ENCODE measurements at places on chromosomes 12 and 14. TPM values are rescaled to one million over a fixed set of nuclear protein-coding genes. Genes with fewer than 3 reads are reported as not detected.

Gene LUM
- 217 TPM for total RNA-seq

GRCh38 chr14:104105071-104105821 lies 19.7 kb downstream of the ASPG start:
- no peaks in the 10 kb centered on the region for H3K36me3 ChIP-seq
- H3K4me1 ChIP-seq, result no peaks in the 10 kb centered on the region
- no peaks in the 10 kb centered on the region for H3K27me3 ChIP-seq
- H3K27ac ChIP-seq, result no peak overlapping the region

- no peaks in the 10 kb centered on the region for H3K36me3 ChIP-seq
- no peaks in the 10 kb centered on the region for H3K4me1 ChIP-seq
- peak; percentile 46 for DNase-seq
- no peaks in the 10 kb centered on the region for H3K27me3 ChIP-seq
Measured at GRCh38 chr12:56838621-56839488, 75.7 kb downstream of the HSD17B6 start.

GRCh38 chr12:54259194-54260011 lies 20.5 kb downstream of the CBX5 start:
- peak overlapping the region; percentile 55 for H3K4me3 ChIP-seq
- H3K4me1 ChIP-seq, result peaks cover 19% of the 10 kb centered on the region
- DNase-seq, result peak; percentile 88
- peak overlapping the region; percentile 98 for H3K27ac ChIP-seq

- no peaks in the 10 kb centered on the region for H3K4me1 ChIP-seq
- H3K27ac ChIP-seq, result no peak overlapping the region
- H3K36me3 ChIP-seq, result no peaks in the 10 kb centered on the region
- no peak overlapping the region for H3K4me3 ChIP-seq
Measured at GRCh38 chr12:26523708-26524150, 309.3 kb downstream of the ITPR2 start.

DNA sequence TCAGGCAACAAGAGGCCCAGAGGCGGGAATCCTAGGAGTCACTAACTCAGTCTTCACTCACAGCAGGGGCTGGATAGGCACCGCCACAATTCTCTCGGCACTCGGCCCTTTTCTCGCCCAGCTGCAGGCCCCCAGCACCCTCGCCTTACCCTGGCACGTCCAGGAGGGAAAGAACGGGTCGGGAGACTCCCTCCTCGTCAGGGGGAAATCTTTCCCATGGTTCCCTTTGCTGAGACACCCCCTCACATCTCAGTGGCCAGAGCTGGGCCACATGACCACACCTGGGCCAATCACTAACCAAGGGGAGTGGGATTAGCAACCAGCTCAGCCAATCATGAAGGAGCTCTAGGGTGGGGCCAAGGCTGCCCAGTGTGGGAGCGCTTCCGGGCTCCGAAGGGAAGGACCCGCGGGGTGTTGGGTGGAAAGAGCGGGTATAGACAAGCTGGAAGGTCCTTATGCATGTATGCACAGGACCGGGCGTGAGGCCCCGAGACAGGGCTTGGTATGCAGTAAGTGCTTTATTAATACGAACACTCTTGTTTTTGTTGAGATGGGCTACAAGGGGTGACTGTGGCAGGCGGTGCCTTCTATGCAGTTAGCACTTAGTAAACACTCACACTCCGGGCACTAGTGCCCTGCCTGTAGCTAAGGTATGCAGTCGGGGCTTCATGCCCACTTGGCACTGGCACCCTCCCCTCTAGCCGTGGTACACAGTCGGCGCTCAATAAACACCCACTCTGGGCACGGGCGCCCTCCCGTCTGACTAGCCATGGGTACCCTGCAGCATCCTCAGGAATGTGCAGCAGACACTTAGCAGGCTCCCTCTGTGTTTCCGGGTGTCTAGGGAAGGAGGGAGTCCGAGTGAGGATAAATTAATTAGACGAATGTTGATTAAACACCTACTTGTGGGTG lies 40.3 kb downstream of the ADGRD1 start:
- no peak overlapping the region for H3K27ac ChIP-seq
- H3K27me3 ChIP-seq, result no peaks in the 10 kb centered on the region
- no peak overlapping the region for H3K4me3 ChIP-seq
- H3K36me3 ChIP-seq, result no peaks in the 10 kb centered on the region

DNA sequence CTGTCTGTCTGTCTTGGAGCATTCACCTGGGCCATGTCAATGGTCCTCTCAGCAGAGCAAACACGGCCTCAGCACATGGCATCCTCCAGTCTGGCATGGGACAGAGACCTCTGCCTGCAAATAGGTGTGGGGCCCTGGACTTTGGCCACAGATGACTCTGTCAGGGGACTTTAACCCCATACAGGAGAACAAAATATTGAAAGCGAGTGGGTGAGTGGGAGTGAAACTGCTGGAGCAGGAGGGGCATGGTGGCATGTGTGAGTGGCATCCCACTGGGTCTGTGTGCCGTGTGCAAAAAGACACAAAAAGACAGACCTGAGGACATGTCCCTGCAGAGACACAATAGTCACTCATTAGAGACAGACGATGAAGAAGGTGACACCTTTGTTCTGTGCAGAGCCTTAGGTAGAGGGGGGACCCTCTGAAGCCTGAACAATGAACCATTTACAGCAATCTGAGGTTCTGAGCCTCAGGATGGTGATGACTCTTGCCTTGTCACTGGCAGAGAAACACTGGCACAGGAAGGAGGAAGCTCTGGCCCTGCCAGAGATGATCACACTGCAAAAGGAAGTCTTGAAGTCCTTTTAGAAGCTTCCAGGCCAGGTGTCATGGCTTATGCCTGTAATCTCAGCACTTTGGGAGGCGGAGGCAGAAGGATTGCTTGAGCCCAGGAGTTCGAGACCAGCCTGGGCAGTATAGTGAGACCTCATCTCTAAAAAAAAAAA lies 7.5 kb downstream of the LAG3 start:
- H3K27me3 ChIP-seq, result no peaks in the 10 kb centered on the region
- H3K36me3 ChIP-seq, result no peaks in the 10 kb centered on the region
- no peak for DNase-seq
- H3K4me3 ChIP-seq, result no peak overlapping the region
- peaks cover 3% of the 10 kb centered on the region for H3K4me1 ChIP-seq

GRCh38 chr12:42299392-42300308 lies 26.2 kb downstream of the ZCRB1 start:
- H3K36me3 ChIP-seq, result no peaks in the 10 kb centered on the region
- H3K4me1 ChIP-seq, result no peaks in the 10 kb centered on the region
- DNase-seq, result peak; percentile 52
- no peaks in the 10 kb centered on the region for H3K27me3 ChIP-seq

Gene RIPK3
- total RNA-seq, result 0.33 TPM

GRCh38 chr12:78938341-78939084 lies 73.9 kb downstream of the SYT1 start:
- H3K27ac ChIP-seq, result no peak overlapping the region
- DNase-seq, result peak; percentile 16
- H3K4me1 ChIP-seq, result no peaks in the 10 kb centered on the region
- H3K27me3 ChIP-seq, result no peaks in the 10 kb centered on the region
- H3K4me3 ChIP-seq, result no peak overlapping the region
- H3K36me3 ChIP-seq, result no peaks in the 10 kb centered on the region

DNA sequence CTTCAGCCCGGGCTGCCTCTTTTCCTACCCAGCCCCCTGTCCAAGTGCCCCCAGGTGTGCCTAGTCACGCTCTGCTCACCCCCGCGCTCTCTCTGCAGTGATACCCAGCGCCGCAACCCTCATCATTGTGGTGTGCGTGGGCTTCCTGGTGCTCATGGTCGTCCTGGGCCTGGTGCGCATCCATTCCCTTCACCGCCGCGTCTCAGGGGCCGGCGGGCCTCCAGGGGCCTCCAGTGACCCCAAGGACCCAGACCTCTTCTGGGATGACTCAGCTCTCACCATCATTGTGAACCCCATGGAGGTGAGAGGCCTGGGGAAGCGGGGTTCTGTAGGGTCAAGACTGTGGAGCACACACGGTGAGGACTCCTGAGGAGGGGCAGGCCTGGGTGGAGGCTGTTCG lies 27.2 kb downstream of the CLSTN3 start:
- DNase-seq, result no peak
- no peaks in the 10 kb centered on the region for H3K36me3 ChIP-seq
- no peaks in the 10 kb centered on the region for H3K4me1 ChIP-seq
- H3K27me3 ChIP-seq, result peaks cover 4% of the 10 kb centered on the region
- H3K4me3 ChIP-seq, result no peak overlapping the region

DNA sequence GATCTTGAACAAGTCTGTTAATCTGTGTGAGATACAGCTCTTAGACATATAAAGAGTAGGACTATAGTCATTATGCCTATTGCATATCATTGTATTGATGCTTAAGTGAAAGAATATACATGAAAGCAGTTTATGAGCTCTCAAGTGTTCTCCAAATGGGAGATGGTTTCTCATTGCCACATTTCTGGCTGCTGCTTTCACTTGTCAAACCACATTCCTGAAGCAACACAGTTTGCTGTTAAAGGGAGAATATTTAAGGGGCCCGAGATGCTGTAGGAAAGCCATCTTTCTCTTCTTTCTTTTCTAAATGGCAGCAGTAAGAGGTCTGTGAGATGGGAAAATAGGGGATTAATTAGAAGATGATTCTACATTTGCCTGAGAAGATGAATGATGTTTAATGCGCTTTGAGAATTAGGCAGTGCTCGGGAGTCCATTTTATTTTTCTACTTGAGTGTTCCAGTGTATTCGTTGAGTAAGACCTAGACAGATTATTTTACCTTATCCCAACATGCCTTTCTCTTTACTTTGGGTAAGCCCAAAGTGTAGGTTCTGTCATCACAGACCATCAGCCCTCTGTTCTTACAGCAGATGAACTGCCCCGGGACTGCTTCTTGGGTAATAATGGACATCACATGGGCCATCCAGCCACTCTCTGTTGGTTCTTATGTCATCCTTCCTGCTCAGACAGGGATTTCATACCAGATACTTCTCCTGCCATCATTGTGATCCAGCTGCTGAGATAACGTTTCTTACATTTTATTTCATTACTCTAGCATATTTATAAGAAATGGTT lies 35.6 kb downstream of the ANO4 start:
- H3K27ac ChIP-seq, result no peak overlapping the region
- H3K4me1 ChIP-seq, result no peaks in the 10 kb centered on the region
- no peaks in the 10 kb centered on the region for H3K36me3 ChIP-seq
- DNase-seq, result no peak
- no peaks in the 10 kb centered on the region for H3K27me3 ChIP-seq
- H3K4me3 ChIP-seq, result no peak overlapping the region

DNA sequence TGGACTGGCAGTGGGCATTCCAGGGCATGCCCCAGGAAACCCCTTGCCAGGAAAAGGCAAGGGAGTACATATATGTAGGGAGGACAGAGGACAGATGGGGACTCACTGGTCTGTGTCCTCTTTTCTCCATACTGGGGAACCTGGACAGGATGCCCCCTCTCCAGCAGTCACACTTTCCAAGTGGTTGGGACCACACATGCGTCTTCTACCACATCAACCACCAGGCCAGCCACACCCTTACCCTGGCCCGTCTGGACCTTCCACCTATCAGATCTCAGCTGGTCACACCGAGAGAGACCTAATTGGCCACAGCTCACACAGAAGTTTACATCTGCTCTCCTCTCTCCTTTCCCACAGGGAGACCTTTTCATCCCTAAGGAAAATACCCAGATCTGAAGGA lies 8.3 kb downstream of the ANKRD33 start:
- H3K4me3 ChIP-seq, result no peak overlapping the region
- H3K4me1 ChIP-seq, result no peaks in the 10 kb centered on the region
- H3K36me3 ChIP-seq, result no peaks in the 10 kb centered on the region
- H3K27ac ChIP-seq, result no peak overlapping the region
- no peak for DNase-seq
- H3K27me3 ChIP-seq, result no peaks in the 10 kb centered on the region

Gene IRAK3
- total RNA-seq, result 7.4 TPM

DNA sequence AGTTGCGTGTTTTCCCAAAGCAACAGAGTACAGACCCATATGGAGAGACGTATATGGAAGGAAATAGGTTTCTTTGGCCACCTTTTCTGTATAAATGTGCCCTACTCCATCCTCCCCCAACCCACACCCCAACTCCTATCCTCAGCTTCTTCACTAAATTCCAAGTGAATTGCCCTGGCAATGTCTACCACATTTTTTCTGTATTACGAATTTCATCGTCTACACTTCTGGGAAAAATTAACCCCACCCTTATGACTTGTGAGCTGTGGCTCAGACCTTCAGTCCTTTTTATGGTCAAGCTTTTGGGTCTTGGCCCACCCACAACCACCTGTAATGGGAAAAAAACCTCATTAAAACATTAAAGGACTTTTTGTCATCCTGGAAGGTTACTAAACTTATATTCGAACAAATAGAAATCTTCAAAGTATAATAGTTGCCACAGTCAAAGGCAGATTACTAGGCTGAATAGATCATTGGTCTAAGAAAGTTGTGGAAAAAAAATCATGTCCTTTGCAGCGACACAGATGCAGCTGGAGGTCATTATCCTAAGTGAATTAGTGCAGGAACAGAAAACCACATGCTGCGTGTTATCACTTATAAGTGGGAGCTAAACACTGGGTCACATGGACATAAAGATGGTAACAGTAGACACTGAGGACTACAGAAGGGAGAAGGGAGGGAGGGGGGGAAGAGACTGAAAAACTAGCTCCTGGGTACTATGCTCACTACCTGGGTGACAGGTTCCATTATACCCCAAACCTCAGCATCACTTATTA lies 15.7 kb upstream of the NFKBIA start:
- no peaks in the 10 kb centered on the region for H3K36me3 ChIP-seq
- peak overlapping the region; percentile 19 for H3K27ac ChIP-seq
- no peak overlapping the region for H3K4me3 ChIP-seq

Gene SYT1
- total RNA-seq, result 0.51 TPM

DNA sequence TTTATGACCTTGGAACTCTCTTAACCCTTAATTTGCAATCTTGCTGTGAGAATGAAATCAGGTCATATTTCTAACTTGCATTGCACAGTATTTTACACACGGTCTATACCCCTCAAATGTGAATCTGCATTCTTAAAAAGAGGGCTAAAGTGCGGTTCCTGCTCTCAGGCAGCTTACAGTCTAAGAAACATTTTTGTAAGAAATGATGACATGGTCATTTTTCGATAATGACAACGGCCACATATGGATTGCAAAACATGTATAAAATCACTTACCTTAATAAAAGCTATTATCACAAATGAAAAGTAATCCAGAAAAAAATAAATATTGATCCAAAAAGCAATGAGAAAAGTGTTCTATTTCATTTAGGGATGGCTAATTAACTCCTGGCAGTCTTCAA lies 24.8 kb upstream of the TMEM132D start:
- no peaks in the 10 kb centered on the region for H3K36me3 ChIP-seq
- H3K27ac ChIP-seq, result no peak overlapping the region
- no peak for DNase-seq
- no peaks in the 10 kb centered on the region for H3K27me3 ChIP-seq
- no peak overlapping the region for H3K4me3 ChIP-seq
- H3K4me1 ChIP-seq, result no peaks in the 10 kb centered on the region

Gene PRB2
- total RNA-seq, result not detected
